Activated CD8-positive, alpha-beta T cell treated with anti-CD3 and anti-CD28 coated beads, Interleukin-2, amount 10 ng/mL, durations not matched to agents 7 days and 5 days (primary cell): ENCODE measurements at places on chromosomes 6 and 20. TPM values are rescaled to one million over a fixed set of nuclear protein-coding genes. Genes with fewer than 3 reads are reported as not detected.

- H3K27ac ChIP-seq = no peak overlapping the region
- no peaks in the 10 kb centered on the region for H3K4me1 ChIP-seq
- DNase-seq = no peak
Observed at GRCh38 chr6:63415286-63415685, 95.5 kb upstream of the LGSN start.

- DNase-seq = no peak
- H3K4me3 ChIP-seq = no peak overlapping the region
- no peak overlapping the region for H3K27ac ChIP-seq
- no peaks in the 10 kb centered on the region for H3K36me3 ChIP-seq
- H3K4me1 ChIP-seq = peaks cover 30% of the 10 kb centered on the region
Observed at GRCh38 chr6:40325041-40325440, 262.1 kb downstream of the LRFN2 start.

DNA sequence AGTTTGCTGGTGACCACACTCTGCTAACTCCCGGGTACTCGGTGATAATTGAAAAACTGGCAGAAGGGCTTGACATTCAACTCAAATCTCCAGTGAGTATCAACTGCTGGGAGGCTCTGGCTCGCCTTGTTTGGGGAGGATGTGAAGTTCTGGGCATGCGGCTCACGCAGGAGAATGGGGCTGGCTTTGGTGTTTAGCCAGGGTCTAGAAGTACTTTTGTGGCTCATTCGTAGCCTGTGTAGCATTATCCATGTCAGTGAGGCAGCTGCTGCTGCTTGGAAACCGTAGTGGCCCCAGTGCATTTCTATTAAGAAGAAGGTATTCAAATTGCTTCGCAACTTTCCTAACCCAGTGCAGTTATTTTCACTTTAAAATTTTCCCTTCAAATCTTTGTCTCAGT, 52.2 kb downstream of the KDM1B start:
- H3K4me1 ChIP-seq = peaks cover 5% of the 10 kb centered on the region
- no peak overlapping the region for H3K27ac ChIP-seq
- H3K36me3 ChIP-seq = peaks cover 3% of the 10 kb centered on the region

The SLC17A2 gene
- not detected for total RNA-seq

DNA sequence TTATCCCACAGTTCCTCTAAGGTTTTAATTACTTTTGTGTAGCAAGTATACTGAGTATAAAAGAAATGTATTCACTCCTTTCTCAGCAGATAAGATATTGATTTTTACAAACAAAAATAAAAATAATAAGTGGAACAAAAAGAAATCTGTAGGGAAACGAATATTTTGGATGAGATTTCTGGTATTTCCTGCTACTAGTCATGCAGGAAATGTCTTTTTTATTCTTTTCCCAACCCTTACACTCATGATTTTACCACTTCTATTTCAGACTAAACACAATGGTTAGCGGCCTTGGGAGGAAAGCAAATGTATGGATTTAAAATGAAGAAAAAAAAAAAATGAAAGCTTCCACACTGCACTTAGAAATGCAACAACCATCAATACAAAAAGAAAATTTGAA, 580.5 kb upstream of the MARCKS start:
- DNase-seq = no peak
- no peak overlapping the region for H3K27ac ChIP-seq
- H3K4me3 ChIP-seq = no peak overlapping the region

DNA sequence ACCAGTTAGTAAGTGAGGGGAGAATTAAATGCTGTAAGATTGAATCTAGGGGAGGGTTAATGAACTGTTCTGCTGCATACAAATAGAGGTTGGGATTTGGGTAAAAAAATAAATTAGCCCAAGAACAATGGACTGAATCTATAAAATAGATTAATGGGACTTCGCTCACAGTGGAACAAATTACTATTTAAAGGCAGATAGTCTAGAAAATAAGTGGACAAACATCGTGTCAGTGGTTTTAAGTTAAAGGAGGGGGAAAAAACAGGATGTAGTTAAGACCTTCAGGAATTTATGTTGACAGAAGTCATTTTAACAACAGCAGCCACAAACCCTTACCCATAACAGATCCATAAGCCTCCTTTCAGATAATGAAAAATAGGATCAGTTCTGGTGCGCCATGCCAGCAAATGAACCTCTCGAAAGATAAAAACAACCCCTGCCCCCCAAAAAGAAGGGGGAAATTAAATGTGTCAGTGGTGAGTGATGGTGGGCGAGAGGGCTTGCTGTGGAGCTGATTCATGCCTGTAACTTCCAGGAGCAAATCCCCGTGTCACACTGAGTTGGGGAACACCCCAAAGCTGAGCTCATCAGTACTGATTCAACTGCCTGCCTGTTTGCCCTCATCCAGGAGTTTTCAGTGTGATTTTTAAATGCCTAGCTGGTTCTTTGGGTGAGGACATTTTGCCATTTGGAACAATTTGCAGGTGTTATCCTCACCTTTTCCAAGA, 86.8 kb downstream of the PPP1R14C start:
- peaks cover 6% of the 10 kb centered on the region for H3K27me3 ChIP-seq
- no peak overlapping the region for H3K27ac ChIP-seq
